NCI-H2171 (cell line): ENCODE measurements at places on chromosomes 2 and 18.

DNA sequence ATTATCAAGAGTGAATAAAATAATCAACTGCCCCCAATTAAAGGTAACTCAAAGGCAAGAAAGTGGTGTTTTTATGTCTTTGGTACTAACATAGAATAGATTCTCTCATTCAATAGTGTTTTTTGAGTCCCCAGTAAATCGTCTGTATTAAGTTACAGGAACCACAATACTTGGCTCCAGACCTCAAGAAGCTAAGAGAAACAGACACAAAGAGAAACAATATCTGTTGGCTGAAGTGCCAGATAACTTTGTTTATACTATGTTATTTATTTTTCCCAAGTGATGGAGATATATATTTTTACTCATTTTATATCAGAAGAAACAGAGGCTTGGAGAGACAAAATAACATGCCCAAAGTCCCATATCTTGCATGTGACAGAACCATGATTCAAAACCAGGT is 201.7 kb upstream of the HNRNPA3 start:
- no peak for DNase-seq

DNA sequence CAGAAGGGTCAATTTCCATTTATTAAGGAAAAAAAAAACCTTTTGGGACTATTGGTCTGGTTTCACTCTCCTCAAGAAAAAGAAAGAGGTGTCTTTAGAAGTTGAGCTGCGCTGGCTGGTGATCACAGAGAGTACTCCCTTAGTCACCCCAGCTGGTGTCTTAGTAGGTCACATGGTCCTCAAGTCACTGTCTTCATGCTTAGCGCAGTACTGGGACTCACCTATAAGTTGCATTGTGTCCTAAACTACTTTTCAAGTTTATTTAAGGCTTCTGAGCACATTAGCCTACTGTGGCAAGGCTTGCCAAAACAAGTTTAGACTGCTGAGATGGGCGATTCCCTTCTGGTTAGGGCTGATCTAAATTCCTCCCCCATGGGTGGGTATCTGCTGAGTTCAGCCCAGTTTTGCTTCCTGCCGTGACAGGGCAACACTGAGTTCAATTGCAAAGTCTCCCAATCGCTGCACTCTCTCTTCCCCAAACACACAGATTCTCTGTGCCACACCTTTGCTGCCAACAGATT is 824.9 kb upstream of the CRIM1 start:
- no peak for DNase-seq

DNA sequence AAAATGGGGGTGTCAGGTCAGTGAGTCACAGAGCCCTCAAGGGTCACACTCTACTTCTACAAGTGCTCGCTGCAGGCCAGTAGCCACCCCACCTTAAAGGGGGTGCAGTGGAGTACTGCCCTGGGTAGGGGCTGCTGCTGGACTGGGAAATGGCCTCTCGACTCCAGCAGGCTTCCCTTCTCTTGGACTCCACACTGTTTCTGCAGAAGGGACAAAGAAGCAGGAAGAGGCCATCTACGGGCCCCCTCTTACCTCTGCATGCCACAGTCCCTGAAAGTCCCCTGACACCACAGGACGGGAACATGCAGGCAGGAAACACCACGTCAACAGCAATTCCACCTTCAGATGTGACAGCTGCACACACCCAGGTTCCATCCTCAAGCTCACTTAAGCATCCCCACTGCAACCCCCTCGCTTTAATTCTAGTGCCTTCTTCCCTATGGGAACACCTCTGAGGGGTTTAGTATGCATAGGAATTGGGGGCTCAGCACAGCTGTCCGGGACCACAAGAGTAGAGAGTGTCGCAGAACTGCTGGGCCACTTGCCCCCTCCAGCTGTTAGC is 22.3 kb downstream of the SNED1 start:
- no peak for DNase-seq

- DNase-seq = no peak
Observed at GRCh38 chr2:175552902-175553301, 371.4 kb upstream of the ATP5MC3 start.

DNA sequence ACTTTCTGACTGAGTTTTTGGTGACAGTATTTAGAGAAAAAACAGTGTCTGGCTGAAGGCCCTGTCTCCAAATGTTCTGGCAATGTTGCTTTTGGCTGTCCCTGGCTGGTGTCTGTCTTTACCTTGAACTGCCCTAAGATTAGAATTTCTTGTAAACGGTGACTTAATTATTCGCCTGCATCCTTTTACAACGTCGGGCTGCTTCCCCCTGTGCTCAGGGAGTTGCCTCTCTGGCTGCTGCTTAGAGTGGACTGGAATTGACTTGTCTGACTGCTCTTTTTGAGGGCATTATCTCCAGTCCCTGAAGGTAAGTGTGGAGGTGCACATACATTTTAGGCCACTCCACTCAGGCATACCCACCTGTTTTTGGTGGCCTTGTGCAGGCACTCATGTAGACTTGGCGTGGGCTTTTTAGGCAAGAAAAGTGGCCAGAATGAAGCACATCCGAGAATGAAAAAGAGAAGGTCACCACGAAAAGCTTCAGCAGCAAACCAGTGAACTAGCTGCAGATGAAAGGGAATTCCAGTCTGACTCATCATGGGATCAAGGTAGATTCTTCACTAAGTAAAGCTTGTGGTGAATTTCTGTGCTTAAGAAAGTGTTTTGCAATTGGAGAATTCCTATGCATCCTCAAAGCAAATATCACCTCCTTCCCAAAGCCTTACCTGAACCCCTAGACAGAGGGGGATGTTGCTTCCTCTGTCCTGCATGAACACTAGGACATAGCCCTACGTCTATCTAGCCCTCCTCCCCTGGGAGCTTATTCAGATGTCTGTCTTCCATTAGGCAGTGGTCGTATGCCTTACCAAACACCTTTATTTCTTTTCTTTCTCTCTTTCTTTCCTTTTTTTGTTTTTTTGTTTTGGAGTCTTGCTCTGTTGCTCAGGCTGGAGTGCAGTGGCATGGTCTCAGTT is 230.3 kb upstream of the TRIB2 start:
- DNase-seq = no peak

DNA sequence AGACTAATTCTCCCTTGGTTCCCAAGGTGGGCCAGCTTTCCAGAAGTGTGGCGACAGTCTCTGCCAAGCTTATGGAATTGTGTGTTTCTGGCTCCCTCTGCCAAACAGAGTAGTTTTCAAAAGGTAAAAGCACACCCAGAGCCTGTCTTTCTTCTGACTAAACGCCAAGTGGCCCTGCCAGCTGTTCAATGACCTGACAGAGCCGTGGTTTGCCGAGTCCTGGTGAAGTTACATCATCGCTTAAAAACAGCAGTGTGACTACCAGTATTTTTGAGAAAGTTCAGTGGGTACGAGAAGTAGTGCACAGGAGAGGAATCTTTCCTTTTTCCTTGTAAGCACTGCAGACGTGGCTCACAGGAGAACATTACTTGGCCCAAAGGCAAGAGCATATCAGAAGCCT is 1.9 kb downstream of the PER2 start:
- DNase-seq = no peak

DNA sequence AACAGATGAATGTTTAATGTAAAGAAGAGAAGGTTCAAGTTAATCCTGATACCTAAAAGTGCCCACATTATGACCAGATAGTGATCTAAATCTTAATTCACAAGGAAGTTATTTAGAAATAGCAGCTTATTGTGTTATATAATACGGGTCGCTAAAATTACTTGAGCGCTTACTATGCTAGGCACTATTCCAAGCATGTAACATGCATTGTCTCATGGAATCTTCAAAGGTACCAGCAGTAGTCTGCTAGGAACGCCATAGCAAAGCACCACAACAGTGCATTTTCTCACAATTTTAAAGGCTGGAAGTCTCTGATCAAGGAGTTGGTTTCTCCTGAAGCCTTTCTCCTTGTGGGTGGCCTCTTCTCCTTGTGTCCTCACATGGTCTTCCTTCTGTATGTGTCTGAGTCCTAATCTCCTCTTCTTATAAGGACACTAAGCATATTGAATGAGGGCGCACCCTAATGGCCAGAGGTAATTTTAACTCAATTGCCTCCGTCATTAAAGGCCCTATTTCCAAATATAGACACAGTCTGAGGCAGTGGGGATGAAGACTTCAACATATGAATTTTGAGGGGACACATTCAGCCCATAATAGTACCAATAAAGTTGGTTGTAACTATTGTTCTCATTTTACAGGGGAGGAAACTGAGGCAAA is 118.4 kb downstream of the LRRC30 start:
- no peak for DNase-seq

DNA sequence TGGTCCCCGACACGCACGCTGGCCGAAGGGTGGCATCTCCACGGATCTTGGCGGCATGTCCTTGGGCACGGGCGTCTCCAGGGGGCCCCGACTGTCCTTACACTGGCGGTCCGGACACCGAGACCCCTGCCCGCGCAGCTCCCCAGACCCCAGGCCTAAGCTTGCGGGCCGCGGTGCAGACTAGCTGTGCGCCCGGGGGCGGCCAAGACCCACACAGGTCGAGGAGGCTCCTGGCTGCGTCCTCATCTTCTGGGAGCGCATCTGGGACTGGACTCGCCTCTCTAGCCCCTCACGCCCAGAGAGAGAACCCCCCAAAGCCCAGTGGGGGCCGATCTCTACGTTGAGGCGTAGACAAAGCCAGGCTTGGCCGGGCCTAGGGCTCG is 475 bp upstream of the TWIST2 start:
- DNase-seq = no peak

DNA sequence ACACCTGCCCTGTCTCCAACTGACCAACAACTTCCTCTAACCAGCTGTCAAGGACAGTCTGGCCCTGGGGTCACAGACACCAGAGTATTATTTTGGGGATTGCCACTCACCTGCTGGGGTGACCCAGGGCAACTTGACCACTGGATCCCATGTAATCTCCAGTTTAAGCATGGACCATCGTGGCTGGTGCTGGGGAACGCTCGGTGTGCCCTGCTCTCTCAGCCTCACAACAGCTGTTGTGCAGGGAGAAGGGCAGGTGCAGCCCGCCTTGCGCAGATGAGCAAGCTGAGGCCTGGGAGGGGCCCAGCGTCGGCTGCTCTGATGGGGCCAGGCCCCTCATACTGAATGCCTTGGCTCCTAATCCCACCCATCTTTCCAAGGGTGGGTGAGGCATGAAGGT is 21.0 kb upstream of the INHBB start:
- DNase-seq = no peak

DNA sequence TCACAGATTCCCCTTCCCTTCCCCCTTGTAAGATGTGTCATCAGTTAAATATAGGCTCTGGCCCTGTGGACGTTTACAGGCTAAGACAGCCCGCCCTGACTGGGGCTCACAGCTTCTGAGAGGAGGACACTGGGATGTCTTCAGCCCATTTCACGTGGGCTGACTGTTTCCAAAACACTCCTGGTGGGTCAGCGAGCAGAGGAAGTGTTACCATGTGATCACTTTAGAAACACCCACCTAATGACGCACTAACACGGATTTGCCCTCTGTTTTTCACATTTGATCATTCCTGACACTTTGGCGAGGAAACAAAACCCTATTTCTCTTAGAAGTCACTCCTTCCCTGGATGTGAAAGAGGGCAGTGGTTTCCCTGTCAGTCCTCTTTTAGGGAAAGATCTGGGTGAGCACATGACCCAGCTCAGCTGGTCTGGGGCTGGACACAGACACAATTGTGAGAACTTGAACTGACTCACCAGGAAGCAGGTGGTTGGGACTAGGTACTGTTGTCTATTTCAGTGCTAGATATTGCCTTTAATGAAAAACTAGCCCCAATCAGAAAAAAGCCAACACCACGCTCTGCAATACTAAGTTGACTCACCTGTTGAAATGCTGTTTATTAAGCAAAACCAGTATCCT is 38.8 kb downstream of the BMP10 start:
- DNase-seq = no peak

DNA sequence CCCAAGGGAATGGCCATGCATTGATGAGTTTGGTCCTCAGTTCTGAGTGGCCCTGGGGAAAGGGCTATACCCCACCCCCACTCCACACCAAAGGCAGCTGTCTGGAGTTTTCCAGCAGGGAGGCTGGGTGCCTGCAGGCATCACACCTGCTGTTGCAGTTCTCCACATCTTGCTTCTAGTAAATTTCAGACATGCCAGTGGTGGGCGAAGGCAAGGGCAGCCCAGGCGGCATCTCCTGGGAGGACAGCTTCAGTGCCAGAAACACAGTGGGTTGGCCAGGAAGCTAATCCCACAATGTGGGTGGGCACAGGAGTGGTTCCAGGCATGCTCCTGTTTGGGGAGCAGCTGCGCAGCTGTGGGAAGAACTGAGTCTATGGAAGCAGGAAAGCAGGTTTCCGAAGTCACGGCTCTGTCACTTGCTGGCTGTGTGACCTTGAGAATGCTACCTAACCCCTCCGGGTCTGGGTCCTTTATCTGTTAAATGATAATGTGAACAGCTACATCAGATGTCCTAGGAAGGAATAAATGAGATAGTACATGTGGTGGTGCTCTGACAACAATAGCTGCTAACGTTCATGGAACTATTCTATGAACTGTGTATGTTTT is 84.6 kb upstream of the SPTBN1 start:
- no peak for DNase-seq

- DNase-seq = no peak
Observed at GRCh38 chr2:26640331-26640745, 828 bp downstream of the CIB4 start.

DNA sequence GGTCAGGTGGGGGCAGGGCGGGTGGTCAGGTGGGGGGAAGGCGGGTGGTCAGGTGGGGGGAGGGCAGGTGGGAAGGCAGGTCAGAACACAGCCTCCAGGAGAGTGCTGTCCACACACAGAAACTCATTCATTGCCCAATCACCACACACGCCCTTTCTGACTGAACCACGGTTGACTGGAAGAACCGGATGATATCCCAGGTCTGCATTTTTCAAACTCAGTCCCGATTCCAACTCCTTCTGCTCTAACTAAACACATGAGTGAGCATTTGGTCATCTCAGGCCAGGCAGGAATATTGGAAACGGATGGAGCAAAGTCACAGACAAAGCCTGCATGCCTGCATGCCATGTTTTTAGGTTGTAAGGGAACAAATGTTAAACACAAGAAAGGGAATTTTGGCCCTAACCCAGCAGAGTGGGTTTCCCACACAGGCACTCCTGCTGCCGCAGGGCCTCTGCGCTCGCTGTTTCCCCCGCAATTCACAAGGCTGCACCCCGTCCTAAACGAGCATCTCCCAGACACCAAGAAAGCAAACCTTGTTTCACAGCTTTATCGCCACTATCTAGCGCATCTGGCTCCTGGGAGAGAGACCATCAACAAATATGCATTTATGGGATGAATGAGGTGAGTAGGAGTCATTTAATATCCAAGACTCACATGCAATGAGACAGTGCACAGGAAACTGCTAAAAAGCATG is 100.1 kb downstream of the ZNF516 start:
- no peak for DNase-seq
